ENCODE measurements at places on chromosomes 4 and X. TPM values are rescaled to one million over a fixed set of nuclear protein-coding genes. Genes with fewer than 3 reads are reported as not detected.

DNA sequence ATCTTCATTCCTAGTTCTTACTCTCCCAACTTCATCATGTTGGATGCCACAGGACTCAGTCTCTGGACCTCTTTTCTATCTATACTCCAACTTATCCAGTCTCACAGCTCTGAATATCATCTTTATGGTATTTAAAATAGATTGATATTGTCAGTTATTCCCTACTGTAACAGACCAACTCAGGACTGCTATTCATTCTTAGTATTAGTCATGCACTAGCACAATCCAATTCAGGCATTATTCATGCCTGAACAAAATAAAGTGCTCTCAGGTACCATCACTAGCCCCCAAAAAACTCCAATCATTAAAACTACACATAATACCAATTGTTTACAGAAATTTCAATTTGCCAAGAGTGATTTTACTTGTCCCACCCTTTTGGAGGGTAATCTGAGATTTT, 37.7 kb downstream of the FRYL start:
- no peaks in the 10 kb centered on the region for H3K36me3 ChIP-seq
- H3K4me1 ChIP-seq, result no peaks in the 10 kb centered on the region
- no peak overlapping the region for H3K27ac ChIP-seq
- no peaks in the 10 kb centered on the region for H3K27me3 ChIP-seq
- H3K4me3 ChIP-seq, result no peak overlapping the region
- DNase-seq, result peak; percentile 42

Gene GAB1
- total RNA-seq, result 7.1 TPM

GRCh38 chr4:162162672-162163071, 1.1 kb downstream of the FSTL5 start:
- DNase-seq, result no peak
- no peak overlapping the region for H3K27ac ChIP-seq
- H3K4me1 ChIP-seq, result no peaks in the 10 kb centered on the region
- H3K27me3 ChIP-seq, result no peaks in the 10 kb centered on the region
- H3K4me3 ChIP-seq, result no peak overlapping the region
- H3K36me3 ChIP-seq, result no peaks in the 10 kb centered on the region

GRCh38 chr4:72531768-72532290, 37.2 kb downstream of the ADAMTS3 start:
- no peak overlapping the region for H3K27ac ChIP-seq
- H3K36me3 ChIP-seq, result no peaks in the 10 kb centered on the region
- no peaks in the 10 kb centered on the region for H3K4me1 ChIP-seq
- H3K4me3 ChIP-seq, result no peak overlapping the region
- DNase-seq, result no peak
- no peaks in the 10 kb centered on the region for H3K27me3 ChIP-seq

DNA sequence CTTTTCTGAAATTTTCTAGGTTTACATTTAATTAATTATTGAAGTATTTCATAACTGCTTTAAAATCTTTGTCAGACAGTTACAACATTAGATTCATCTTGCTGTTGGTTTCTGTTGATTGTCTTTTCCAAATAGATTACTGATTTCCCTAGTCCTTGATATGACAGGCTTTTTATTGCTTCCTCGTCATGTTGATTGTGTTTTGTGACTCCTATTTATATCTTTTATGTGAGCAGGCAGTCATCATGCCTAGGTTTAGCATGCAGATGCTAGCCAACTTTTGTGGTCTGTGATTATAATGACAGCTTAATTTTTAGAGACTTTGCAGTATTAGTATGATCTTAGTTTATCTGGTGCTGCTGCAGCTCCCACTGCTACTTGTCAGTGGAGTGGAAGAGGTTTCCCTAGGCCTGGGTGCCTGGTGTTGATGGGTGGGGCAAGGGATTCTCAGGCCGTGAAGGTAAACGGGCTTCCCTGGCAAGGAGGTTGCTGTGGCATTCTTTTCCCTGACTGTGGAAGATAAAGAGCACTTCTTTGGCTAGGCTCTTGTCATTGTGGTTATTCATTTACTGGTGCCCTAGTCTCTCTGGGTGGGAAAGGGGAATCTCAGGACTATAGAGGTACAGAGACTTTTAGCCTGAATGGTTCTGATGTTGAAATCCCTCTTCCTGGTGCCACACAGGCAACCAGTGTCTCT, 65.7 kb downstream of the SERPINA7 start:
- no peak overlapping the region for H3K27ac ChIP-seq
- no peaks in the 10 kb centered on the region for H3K27me3 ChIP-seq
- no peaks in the 10 kb centered on the region for H3K4me1 ChIP-seq
- no peak overlapping the region for H3K4me3 ChIP-seq

Gene LRIT3
- 0.11 TPM for total RNA-seq

- no peak for DNase-seq
- H3K27ac ChIP-seq, result peak overlapping the region; percentile 89
- no peaks in the 10 kb centered on the region for H3K36me3 ChIP-seq
- H3K4me1 ChIP-seq, result peaks cover 7% of the 10 kb centered on the region
Measured at GRCh38 chrX:150694738-150695410, 1.7 kb downstream of the MTMR1 start.

Gene MAGEB2
- not detected for total RNA-seq

- DNase-seq, result peak; percentile 82
- no peaks in the 10 kb centered on the region for H3K27me3 ChIP-seq
Measured at GRCh38 chrX:119502727-119503483, 34.7 kb downstream of the SLC25A5 start.

Gene SSX4
- not detected for total RNA-seq

GRCh38 chr4:78951862-78952472, 12.7 kb upstream of the PAQR3 start:
- no peaks in the 10 kb centered on the region for H3K36me3 ChIP-seq
- H3K27ac ChIP-seq, result no peak overlapping the region
- no peaks in the 10 kb centered on the region for H3K4me1 ChIP-seq
- peak; percentile 67 for DNase-seq
- H3K4me3 ChIP-seq, result no peak overlapping the region

Gene RGN
- total RNA-seq, result 6.2 TPM

GRCh38 chr4:108171339-108172230, 2.9 kb upstream of the LEF1 start:
- no peak overlapping the region for H3K27ac ChIP-seq
- DNase-seq, result no peak
- no peak overlapping the region for H3K4me3 ChIP-seq
- peaks cover 76% of the 10 kb centered on the region for H3K27me3 ChIP-seq
- no peaks in the 10 kb centered on the region for H3K4me1 ChIP-seq

Gene CXCL1
- total RNA-seq, result 12.9 TPM

- DNase-seq, result no peak
- no peak overlapping the region for H3K4me3 ChIP-seq
- no peak overlapping the region for H3K27ac ChIP-seq
- H3K4me1 ChIP-seq, result no peaks in the 10 kb centered on the region
- H3K27me3 ChIP-seq, result no peaks in the 10 kb centered on the region
- peaks cover 34% of the 10 kb centered on the region for H3K36me3 ChIP-seq
Measured at GRCh38 chr4:128940971-128941370, 131.5 kb downstream of the JADE1 start.

Gene TEX13C
- total RNA-seq, result not detected

- no peaks in the 10 kb centered on the region for H3K4me1 ChIP-seq
- peaks cover 34% of the 10 kb centered on the region for H3K27me3 ChIP-seq
- DNase-seq, result no peak
Measured at GRCh38 chr4:8120501-8120900, 38.1 kb downstream of the ABLIM2 start.

GRCh38 chrX:66191563-66191962, 27.5 kb downstream of the HEPH start:
- no peaks in the 10 kb centered on the region for H3K4me1 ChIP-seq
- H3K27me3 ChIP-seq, result no peaks in the 10 kb centered on the region
- DNase-seq, result no peak
- no peak overlapping the region for H3K27ac ChIP-seq
- no peaks in the 10 kb centered on the region for H3K36me3 ChIP-seq

- no peak for DNase-seq
- H3K4me1 ChIP-seq, result no peaks in the 10 kb centered on the region
- no peaks in the 10 kb centered on the region for H3K36me3 ChIP-seq
- no peak overlapping the region for H3K27ac ChIP-seq
Measured at GRCh38 chrX:40964008-40964407, 121.2 kb upstream of the USP9X start.

DNA sequence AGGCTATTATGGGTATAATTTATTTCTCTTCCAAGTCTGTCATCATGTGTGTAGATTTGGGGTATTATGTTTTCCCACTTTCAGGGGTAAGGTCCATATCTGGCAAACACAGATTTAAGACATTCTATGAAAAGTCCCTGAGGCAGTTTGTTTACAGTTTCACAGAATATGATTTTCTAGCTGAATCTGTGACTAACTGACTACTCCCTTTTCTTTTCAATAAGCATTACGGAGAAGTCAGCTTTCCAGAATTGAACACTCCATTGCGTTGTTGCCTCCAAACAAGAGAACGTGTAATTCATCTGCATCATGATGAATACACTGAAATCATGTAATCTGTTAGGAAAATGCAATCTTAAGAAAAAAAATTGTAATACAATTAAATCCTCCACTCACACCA, 226.7 kb upstream of the SFRP2 start:
- H3K4me3 ChIP-seq, result no peak overlapping the region
- no peaks in the 10 kb centered on the region for H3K36me3 ChIP-seq
- DNase-seq, result no peak
- no peak overlapping the region for H3K27ac ChIP-seq

Gene MAGEE2
- not detected for total RNA-seq

- no peaks in the 10 kb centered on the region for H3K36me3 ChIP-seq
- H3K4me1 ChIP-seq, result peaks cover 16% of the 10 kb centered on the region
- H3K27me3 ChIP-seq, result no peaks in the 10 kb centered on the region
- peak; percentile 3 for DNase-seq
Measured at GRCh38 chr4:55509266-55509665, 37.4 kb downstream of the CLOCK start.

Gene GASK1B
- total RNA-seq, result 6.2 TPM
